Activated T-helper 1 cell treated with anti-CD3 and anti-CD28 coated beads, Interleukin-2, amount 50 U/mL, for 16 hours (primary cell): ENCODE measurements at places on chromosomes 1 and 21.
A peak's percentile ranks its signal among the peaks of the same experiment; 100 is the strongest.

GRCh38 chr21:43874085-43874805 is 9.2 kb downstream of the AGPAT3 start:
- no peak for DNase-seq

- no peak for DNase-seq
These were observed 83.4 kb upstream of the ACTL8 start for GRCh38 chr1:17671741-17672140.

DNA sequence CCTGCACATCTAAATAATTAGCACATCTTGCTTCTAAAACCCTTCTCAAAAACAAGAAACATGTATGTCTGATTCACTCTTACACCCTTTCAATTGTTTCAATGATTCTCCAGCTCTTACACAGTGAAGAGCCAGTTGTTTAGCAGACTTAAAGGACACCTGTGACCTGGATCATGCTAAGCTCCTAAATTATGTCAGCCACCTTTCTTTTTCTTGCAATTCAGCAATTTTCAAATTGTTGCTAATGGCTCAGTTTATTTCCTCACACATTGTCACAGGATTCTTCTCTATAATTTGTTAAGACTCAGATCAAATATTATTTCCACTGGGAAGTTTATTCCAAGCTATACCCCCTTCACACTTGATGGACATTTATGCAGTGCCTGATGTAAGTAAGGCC is 413.2 kb downstream of the PLA2G4A start:
- no peak for DNase-seq

GRCh38 chr1:36781098-36781497 is 253.2 kb downstream of the GRIK3 start:
- DNase-seq = no peak

DNA sequence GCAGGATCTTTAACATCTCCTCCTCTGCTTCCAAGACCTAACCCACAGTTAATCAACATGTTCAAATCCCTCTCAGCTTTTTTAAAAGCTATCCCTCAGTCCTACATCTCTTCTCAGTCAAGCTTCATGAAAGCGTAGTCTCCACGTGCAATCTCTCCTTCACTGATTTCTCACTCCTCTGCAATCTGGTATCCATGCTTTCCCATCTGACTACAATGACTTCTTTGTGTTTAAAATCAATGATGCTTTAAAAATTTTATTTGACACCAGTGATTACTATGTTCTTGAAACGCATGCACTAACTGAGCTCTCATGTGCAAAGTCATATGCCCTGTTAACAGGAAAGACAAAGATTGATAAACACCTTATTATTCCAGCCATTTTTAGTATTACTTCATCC is 67.5 kb upstream of the BEND5 start:
- no peak for DNase-seq

DNA sequence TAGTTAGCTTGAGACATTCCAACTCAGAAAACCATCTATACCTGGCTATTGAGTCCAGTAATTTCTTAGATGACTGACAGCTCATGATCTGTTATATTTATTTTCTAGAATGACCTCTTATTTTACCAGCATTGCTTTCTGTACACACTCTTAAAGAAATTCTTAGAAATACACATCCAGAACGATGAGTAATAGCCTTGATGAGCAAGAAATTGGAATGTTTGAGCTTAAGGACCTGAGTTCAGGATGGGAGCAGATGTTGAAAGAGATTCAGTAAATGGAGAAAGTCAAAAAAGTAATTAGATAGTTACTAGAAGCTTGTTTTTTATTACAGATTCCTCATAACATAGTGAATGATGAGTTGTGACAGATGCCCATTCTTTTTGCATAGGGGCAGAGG is 11.7 kb downstream of the PYHIN1 start:
- DNase-seq = no peak

GRCh38 chr1:99119188-99119587 is 114.5 kb upstream of the PLPPR5 start:
- DNase-seq = no peak

GRCh38 chr1:182441719-182442118 is 8.2 kb upstream of the RGSL1 start:
- no peak for DNase-seq

- no peak for DNase-seq
These were observed 39.3 kb upstream of the LRRC7 start for GRCh38 chr1:69528376-69528775.

GRCh38 chr1:2228157-2228594 is at the start of gene SKI:
SKI (plus strand) TSS chr1:2228319; CDS start chr1:2228767, 448 bp downstream.
- no peak for DNase-seq

DNA sequence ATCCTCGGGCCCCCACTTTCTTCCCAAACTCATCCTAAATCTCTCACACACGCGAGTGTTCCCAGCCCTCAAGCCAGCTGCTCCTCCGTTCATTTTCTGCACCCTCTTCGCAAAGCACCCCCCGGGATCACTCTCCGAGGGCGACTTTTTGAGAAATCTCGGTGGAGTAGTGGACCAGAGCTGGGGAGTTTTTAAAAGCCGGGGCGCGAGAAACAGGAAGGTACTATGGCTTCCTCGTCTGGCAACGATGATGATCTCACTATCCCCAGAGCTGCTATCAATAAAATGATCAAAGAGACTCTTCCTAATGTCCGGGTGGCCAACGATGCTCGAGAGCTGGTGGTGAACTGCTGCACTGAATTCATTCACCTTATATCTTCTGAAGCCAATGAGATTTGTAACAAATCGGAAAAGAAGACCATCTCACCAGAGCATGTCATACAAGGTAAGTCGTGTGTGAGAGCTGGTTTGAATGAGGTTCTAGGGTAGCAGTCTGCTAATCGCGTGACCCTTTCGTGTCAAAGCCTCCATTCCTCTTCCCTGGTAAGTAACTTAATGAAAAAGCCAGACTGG is 800 bp downstream of the DR1 start:
- DNase-seq = peak; percentile 13

GRCh38 chr1:101781201-101781831 is 215.4 kb downstream of the OLFM3 start:
- DNase-seq = no peak

GRCh38 chr21:21383126-21383525 is 384.9 kb downstream of the NCAM2 start:
- no peak for DNase-seq

DNA sequence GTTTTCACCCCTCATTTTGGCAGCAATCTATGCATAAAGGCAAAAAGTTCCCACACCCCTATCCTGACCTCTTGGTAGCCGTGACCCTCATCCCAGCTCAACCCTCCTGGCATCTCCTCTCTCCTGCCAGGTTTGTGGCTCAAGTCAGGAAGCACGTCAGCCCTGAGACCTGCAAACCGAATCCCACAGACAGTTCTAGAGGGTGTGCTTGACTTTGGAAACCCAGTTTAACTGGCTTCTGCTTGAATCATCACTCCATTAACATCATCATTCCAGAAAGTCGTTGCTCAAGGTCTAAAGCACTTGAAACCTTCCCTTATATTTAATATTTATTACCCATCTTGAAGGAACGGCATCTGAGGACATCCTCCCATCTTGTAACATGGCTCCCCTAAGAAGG is 133.4 kb upstream of the ERG start:
- DNase-seq = no peak

- DNase-seq = no peak
These were observed at the start of gene EPHB2 for GRCh38 chr1:22710701-22711049. EPHB2 (plus strand) TSS chr1:22710839; CDS start chr1:22710983, 144 bp downstream.
